ENCODE measurements at places on chromosomes 7 and 10.

DNA sequence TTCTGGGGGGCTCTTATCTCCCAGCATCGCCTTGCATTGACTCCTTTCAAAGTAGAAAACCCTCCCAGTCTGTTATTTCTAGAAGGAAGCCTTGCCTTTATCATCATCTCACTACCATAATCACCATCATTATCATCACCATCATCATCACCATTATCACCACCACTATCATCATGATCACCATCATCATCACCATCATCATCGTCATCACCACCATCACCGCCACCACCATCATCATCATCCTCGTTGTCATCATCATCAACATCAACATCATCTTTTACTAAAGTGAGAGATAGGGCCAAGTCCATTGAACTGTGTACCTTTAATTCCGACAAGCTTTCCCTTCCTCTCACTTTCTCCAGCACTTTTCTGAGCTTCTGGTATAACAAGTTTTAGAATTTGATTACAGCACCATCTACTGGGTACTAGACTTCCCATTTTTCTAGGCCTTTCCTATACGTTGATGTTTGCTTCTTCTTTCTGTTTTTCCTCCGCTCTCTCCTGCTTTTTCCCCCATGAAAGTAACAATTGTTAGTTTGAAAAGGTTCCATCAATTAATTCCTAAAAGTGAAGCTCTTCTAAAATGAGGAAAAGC is 226.4 kb downstream of the BUB3 start:
- peak; percentile 55 for DNase-seq

GRCh38 chr7:129740574-129741410 is 129.3 kb downstream of the NRF1 start:
- DNase-seq = no peak

DNA sequence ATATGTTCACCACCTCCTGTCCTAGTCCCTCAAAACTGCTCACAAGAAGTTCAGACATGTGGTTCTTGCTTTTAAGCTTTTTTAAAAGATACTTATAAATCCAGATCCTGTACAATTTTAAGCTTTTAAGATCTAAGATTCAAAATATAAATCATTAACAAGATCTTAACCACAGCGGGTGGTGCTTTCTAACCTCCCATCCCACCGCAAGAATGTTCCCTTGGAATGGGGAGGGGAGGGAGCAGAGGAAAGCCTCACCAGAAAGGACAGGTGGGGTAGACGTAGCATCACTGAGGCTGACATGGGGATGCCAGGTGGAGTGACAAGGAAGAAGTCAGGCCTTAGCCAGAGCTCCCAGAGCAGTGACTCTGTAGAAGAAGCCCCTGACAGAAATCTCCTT is 133.5 kb downstream of the C1GALT1 start:
- no peak for DNase-seq

- no peak for DNase-seq
Measured at GRCh38 chr7:142960955-142961512, 1.1 kb downstream of the KEL start.

GRCh38 chr10:117725993-117726392 is 183.4 kb downstream of the EMX2 start:
- DNase-seq = no peak

DNA sequence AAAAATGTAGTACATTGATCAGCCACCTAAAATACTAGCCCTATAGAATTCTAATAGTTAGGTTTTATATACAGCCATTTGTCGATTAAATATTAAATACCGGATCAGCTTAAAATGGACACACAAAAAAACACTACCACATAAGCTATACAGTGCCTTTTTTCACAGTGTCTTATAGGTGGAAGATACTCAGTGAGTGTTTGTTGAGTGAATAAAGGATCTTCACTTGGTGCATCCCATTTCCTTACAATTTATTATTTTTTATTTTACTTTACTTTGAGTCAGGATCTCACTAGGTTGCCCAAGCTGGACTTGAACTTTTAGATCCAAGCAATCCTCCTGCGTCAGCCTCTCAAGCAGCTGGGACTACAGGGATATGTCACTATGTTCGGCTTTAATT is 335.4 kb upstream of the KAT6B start:
- DNase-seq = no peak

GRCh38 chr10:79941146-79941545 is 7.8 kb downstream of the SFTPD start:
- no peak for DNase-seq

DNA sequence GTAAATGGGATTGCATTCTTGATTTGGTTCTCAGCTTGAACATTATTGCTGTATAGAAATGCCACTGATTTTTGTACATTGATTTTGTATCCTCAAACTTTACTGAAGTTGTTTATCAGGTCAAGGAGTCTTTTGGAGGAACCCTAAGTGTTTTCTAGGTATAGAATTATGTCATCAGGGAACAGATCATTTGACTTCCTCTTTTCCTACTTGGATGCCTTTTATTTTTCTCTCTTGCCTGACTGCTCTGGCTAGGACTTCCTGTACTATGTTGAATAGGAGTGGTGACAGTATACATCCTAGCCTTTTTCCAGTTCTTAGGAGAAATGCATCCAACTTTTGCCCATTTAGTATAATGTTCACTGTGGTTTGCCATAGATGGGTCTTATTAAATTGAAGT is 48.8 kb downstream of the ANXA8 start:
- no peak for DNase-seq

GRCh38 chr7:95690367-95690947 is 81.9 kb upstream of the DYNC1I1 start:
- DNase-seq = peak; percentile 53

DNA sequence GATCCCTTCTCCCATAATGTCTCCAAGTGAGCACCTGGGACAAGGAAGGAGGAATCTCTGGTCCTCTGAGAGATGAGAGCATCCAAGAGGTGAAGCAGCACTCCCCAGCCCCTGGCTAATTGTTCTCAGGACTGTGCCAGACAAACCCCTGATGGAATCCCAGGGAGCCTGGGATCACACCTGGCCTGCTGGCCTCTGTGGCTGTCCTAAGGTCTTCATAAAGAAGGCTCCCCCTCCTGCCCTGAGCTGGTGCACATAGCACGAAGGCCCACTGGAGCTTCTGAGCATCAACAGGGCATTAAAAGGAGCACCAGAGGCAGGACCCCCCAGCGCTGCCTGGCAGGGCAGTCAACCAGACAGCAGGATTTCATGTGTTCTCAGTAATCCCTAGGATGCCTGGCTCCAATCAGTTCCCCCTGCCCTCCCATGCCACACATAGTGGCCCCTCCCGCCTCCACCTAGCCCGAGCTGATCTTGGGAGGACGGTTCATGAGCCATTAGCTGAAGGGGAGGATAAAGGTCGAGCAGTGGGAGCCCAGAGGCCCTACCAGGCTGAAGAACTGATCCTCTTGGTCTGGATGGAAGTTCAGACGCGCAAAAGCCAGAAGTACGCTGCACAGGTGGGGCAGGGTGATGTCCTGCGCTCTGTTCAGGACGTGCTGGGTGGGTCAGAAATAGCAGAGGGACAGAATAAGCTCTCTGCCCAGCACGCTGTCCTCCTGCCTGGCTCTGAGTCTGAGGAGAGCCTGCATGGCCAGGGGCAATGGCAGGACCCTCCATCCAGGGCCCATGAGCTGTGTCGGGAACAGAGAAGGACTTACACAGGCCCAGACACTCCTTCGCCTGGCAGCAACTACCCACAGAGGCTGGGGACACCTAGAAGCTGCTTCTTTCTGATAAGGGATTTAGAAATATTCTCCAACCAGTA is 8.4 kb downstream of the TBRG4 start:
- DNase-seq = no peak

- no peak for DNase-seq
Measured at GRCh38 chr10:19107406-19107805, 58.8 kb downstream of the MALRD1 start.

GRCh38 chr7:148709014-148709413 is 10.3 kb downstream of the CUL1 start:
- DNase-seq = no peak

DNA sequence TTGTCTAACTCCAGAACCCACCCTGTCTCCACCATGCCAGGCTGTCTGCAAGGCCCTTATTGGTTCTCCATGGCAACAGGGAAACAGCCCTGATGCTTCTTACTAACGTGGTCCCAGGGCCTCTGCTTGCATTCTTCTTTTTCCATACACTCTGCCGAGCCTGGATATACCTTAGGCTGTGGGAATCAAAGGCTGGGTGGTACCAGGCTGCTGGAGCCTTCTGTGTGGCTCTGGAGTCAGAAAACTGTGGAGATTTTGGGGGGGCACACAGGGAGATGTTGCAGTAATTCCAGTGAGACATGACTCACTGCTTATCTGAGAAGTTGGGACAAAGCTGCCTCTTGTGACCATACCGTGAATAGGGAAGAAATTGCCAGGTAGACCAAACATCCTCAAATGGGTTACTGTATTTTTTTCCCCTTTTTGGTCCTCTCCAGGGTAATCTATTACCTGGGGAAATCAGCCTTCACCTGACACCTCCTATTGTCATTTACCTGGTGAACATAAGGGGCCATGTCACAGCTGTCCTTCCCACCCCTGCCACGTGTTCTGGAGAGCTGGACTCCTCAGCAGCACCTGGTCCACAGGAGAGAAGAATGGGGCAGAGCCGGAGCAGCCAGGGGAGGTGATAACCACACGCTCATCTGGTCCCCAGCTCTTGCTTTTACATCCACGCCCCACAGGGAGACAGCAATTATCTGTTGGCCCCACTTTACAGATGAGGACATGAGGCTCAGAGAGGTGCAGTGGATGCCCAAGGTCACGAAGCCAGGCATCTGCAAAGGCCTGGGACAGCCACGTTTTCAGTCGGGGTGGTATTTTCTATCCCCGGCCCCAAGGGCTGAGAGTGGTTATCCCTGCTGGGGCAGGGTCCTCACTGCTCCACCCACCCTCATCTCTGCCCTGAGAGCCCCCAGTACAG is 4.6 kb downstream of the CHST3 start:
- DNase-seq = peak; percentile 59

GRCh38 chr10:114103284-114103683 is 59.6 kb downstream of the ADRB1 start:
- DNase-seq = peak; percentile 77

DNA sequence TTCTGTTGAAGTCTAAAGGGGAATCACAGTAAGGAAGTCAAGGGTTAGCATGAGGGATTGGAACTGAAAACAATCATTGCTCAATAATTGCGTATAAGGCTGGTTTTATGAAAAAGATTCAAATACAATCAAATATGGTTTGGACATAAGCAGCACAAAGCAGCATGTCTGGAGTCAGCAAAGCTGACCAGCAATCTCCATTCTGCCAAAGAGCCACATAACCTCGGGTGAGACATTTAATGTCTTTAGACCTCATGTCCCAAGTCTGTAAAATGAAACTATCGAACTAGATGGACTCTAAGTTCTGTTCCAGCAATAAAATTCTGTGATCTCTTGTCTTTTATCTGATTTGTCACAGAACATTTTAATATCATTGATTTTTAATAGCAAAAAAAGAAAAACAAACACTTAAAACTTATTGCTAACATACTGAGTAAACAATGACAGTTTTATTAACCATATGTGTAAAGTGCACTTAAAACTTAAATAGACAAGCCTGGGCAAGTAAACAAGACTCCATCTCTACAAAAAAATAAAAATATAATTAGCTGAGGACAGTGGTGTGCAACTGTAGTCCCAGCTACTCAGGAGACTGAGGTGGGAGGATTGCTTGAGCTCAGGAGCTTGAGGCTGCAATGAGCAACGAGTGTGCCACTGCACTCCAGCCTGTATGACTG is 217.0 kb downstream of the MAGI2 start:
- no peak for DNase-seq

DNA sequence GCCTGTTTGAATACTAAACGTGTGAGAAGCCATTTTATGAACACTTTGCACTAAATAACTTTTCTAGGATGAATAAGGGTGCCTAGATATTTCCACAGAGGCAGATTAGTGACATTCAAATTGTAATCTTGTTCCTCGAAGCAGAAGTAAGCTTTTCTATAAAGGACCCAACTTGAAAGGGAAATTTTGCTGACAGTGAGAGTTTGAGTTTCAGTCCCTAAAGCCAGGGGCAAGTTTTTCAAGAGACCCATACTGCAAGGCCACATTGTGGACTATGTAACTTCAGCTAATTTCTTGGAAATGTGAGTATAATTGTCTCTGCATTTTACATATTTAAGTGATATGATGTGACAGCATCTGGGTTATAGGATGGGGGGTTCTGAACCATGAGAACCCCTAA is 387.2 kb upstream of the ETV1 start:
- DNase-seq = no peak

DNA sequence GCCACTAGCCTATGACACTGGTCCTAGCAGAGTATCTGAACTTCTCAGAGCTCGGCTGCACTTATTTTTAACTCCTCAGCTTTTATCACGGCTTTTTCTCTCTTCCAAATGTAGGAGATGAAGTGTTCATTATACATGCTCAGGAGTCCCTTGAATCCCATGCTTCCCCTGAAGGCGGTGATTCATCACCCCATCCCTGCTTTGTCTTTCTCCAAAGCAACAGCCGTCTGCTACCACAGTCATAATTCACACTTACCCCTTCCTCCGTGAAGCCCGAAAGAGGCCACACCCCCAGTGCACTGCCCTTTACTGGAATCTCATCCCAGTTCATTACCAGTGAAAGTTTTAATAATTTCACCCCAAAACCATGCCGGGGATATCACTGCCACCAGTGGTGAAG is 301.5 kb upstream of the SHH start:
- DNase-seq = no peak

DNA sequence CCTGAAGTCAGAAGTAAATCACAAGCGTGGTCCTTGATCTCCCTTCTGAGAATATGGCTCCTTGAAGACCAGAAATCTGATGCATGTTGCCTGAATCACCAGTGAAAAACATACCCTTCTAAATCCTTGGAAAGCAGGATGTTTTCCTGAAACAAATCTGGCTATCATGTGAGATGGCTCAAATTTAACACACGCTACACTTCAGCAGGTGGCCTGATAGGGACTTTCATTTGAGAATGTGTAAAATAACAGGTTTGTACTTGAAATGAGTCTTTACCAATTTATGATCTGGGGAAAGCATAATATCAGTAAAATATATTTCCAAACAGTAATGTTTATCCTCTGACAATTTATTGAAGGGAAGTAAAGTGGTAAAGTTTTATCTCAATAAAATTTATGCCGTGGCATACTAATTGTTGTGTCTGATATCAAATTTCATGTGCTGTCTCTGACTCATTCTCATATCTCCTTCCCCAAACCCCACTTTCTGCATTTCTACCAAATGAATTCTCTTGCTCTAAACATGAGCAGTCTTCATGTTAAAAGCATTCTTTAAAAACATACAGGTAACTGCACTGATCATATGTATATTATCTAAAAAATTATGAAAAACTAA is 17.4 kb downstream of the CYP3A4 start:
- DNase-seq = no peak

GRCh38 chr10:108462005-108462404 is 1297.5 kb upstream of the SORCS1 start:
- DNase-seq = no peak

Measured in astrocyte of the hippocampus (primary cell).